ENCODE measurements at places on chromosomes 6 and 20.

DNA sequence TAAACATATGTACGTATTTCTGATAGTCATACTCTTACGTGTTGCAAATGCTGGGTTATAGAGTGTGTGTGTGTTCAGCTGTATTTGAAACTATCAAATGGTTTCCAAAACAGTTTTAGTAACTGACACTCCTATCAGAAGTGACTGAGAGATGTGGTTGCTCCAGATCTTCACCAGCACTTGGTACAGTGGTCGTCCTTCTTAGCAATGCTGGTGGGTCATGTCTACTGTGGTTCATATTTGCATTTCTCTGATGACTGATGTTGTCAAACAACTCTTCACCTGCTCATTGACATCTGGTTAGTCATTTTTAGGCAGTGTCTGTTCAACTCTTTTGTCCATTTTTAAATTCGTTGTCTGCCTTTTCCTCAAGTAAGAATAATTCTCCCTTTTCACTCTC lies 259.3 kb downstream of the KIF16B start:
- DNase-seq = no peak

DNA sequence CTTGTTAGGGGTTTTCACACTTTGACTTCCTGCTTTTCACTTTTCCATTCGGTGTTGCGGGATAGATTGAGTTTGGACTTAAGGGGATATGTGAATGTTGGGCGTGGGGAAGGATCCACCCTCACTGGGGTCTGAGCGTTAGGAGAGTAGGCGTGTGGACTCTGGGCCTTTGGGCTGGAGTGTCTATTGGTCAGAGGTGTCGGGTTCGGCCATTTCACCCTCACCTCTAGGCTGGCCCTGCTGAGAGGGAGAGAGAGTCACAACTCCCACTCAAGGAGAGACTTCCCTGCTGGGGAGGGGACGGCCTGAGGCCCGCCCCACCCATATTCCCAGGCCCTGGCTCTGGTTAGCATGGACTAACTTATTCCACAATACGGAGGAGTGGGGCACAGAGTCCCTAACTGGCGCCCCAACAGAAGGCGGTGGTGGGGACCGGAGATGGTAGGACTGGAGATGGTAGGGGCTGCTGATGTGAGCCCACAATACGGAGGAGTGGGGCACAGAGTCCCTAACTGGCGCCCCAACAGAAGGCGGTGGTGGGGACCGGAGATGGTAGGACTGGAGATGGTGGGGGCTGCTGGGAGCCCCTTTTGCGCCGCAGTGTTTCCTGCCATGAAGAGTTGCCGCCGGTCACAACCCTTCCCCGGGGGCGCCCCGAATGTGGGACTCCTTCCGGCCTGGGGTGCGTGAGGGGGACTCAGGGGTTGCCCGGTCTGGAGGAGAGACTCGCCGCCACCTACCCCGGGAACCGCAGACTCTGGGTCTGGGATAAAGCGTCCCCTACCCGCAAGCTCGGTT lies 1.4 kb upstream of the PTPRA start:
- DNase-seq = peak; percentile 25

- no peak for DNase-seq
Observed at GRCh38 chr6:167988945-167989841, 8.3 kb upstream of the KIF25 start.

DNA sequence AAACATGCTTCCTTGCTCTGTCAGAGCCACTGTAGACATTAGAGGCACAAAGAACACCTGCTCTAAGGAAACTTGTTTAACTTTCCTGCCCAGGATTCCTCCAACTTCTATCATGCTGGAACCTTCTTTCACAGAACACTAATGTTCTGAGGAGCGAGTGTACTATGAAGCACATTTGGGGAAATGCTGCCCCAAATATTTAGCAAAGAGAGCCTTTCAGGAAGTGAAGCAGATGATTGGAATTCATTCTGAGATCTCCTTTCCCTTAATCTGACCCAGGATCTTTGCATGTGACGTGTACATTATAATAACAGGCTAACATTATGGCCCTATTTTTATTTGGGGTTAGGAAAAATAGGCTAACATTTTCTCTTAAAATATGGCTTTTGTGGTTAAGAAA lies 21.0 kb upstream of the FYN start:
- no peak for DNase-seq

GRCh38 chr20:17620371-17621228 lies 50.7 kb downstream of the DSTN start:
- no peak for DNase-seq

All from CD4-positive, alpha-beta T cell treated with Interleukin-21 for 1 hour (primary cell).